ENCODE measurements at places on chromosomes 5 and 9.

DNA sequence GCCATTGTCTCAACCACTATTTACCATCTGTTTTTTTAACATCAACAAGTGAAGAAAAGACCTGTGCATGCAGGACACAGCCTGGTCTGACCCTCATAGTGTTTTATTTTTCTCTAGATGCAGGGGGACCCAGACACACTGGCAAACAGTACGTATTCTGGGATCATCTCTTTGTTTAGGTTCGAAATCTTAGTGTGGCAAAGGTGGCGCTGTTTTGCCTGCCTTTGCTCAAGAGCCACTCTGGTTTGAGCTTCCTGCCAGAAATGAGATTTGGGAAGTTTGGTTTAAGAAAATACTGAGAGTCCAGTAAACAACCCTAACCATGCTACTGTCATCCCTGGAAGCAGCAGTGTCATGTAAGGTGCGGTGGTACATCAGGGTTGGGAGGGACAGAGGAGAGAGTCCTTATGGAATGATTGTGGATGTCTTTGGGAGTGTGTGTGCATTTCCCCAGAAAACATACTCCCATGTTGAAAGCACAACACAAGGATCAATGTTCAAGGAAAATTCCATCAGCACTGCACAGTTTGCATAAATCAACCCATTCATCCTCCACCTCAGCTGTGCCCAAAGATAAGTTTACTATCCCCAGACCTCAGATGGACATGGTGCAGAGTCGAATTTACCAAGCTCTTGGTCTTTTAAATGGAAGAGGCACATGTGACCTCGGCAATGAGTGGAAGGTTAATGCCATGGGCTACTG is 34.0 kb upstream of the FLT4 start:
- DNase-seq = no peak

DNA sequence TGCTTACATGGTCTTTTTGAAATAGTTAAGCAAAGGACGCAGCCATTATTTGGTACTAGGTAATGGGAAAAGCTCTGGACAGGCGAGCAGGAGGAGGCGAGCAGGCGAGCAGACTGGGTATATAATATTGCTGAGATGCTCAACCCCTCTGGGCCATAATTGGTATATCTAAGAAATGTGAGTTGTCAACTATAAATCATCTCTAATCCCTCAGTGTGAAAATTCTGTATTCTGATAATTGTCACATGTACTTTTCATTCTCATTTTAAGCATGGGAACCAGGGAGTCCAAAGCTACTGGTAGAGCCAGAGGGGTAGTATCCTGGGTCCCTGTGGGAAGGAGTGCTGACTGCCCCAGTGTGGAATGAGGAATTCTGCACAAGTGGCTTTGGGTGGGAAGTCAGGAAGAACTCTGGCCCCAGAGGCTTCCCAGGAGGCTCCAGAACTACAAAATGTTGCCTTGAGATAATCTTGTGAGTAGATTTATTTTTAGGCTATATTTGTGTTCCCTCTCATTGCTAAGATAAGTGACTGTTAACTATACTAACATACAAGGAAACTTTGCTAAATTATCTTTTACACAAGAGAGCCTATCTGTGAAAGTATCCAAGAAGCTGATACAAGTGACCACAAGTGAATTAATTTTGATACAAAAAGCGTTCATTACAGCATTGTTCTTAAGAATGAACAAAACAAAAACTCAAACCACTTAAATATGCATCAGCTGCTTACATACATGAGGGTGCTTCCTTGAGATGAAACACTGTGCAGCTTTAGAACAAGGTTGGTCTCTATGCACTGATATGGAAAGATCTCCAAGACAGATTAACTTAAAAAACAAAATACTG is 70.5 kb upstream of the TNFAIP8 start:
- DNase-seq = no peak

DNA sequence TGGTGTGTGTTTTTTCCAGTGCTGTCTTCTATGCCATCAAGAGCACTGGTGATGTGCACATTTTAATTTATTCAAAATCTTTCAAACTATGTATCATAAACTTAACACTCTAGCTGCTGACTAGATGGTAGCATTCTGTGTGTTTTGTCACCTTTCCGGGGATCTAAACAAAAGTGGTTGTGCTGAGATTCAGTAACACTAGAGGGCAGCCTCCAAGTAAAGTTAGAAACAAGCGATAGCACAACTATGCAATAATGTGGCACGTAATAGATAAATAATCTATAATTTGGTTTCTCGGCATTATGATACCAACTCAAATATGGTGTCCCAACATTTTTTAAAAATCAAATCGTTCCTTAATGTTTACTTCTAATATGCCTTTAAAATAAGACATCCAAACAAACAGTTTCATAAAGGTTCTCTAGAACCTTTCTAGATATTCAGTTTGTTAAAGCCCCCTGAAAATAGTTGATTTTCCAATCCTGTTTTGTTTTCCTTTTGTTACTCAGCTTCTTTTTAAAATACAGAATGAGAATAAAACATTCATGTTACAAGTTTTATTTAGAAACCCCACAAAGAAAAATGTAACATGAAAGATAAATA is 16.9 kb downstream of the SEMA6A start:
- no peak for DNase-seq

DNA sequence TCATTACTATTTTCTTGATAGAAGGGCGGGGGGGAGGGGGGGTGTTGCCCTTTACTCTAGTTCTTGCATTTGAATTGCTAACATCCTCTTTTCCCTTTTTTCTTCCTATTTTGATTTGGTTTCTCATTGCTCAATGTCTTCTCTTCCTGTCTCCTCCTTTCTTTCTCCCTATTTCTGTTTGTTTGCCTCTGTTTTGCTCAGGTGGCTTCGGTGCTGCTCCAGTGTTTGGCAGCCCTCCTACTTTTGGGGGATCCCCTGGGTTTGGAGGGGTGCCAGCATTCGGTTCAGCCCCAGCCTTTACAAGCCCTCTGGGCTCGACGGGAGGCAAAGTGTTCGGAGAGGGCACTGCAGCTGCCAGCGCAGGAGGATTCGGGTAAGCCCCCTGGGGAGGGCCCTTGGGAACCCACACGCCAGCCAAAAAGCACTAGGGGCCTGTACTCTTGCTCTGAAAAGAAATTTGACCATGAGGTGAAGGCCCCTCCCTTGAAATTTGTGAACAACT is 48.3 kb downstream of the FAM78A start:
- no peak for DNase-seq

DNA sequence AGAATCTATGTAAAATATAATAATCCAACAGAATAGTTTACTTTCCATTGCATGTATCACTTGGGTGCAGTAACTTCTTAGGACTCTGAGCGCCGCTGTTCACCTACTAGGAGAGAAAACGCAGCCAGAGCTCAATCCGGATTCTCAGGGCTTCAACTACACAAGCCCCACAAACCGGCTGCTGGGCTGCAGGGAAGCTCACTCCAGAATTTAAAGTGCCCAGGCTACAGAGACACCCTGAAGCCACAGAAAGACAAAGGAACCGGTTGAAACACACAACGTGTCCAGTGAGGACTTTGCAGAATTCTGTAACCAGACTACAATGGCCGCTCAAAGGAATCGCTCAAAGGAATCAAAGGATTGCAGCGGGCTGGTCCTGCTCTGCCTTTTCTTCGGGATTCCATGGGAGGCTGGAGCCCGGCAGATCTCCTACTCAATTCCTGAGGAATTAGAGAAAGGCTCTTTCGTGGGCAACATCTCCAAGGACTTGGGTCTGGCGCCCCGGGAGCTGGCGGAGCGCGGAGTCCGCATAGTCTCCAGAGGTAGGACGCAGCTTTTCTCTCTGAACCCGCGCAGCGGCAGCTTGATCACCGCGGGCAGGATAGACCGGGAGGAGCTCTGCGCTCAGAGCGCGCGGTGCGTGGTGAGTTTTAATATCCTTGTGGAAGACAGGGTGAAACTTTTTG is at the start of gene PCDHGA10:
Gene PCDHGA10 (plus strand): TSS at position 134 of the 686 bp plus-strand sequence. CDS start 189 bp downstream, at position 323.
- peak; percentile 69 for DNase-seq

GRCh38 chr9:98086461-98086860 is 29.9 kb downstream of the NANS start:
- no peak for DNase-seq

- DNase-seq = no peak
Observed at GRCh38 chr5:140628711-140629110, 4.3 kb downstream of the CD14 start.

DNA sequence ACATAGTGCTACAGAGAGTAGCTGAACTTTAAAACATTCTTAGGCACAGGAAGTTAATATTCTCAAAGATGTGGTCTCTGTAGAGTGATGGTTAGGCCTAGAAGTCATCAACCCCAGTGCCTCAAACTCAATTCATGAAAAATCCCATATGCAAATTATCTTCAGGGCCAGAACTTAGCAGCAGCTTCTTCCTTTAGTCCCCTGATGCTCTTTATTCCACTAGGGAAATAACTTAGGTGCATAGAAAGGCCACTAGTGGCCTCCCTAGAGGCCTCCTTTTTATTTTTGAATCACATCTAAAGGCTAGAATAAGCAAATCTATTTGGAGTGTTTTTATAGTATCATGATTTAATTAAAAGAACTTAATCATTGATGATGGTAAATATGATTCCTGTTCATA is 88.3 kb downstream of the GIN1 start:
- no peak for DNase-seq

GRCh38 chr9:127771570-127772189 is 6.8 kb downstream of the SH2D3C start:
- no peak for DNase-seq

- no peak for DNase-seq
Observed at GRCh38 chr5:138702166-138703077, 50.8 kb upstream of the CTNNA1 start.

DNA sequence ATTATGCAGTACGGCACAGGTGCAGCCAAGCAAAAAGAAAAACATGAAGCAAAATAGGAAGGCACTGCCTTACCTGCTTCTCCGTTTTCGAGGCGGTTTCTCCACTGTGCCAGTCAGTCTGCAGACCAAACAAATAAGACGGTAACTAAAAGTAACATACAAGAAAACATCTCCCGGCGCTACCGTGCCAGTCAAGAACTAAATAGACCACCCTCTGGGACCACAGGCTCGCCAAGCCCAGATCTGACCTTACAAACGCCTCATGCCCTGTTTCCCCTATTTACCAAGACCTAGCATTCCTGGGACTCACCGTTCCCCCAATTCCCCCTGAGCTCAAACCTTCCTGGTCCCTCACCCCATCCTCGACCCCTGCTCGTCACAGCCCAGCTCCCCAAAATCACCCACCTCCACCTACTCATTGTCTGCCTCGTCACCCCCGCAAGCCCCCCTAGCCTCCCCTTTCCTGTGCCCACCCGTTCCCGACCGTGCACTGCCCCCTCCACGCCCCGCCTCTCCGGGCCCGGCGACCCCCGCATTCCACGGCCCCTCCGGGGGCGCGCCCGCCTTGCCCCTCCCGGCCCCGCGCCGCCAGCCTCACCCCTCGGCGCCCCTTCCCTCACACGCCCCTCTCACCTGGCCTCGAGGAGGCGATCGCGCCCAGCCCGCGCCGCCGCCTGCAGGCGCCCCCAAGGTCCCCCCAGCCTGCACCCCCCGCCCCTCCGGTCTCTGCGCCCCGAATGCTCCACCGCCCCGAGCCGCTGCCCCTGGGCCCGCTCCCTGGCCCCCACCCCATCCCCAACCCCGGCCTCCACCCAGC is 560 bp downstream of the SCAI start:
- DNase-seq = no peak

GRCh38 chr9:15370466-15371447 is 51.9 kb upstream of the SNAPC3 start:
- no peak for DNase-seq

- peak; percentile 90 for DNase-seq
Observed at GRCh38 chr5:59246145-59246869, 647.2 kb downstream of the PDE4D start.

DNA sequence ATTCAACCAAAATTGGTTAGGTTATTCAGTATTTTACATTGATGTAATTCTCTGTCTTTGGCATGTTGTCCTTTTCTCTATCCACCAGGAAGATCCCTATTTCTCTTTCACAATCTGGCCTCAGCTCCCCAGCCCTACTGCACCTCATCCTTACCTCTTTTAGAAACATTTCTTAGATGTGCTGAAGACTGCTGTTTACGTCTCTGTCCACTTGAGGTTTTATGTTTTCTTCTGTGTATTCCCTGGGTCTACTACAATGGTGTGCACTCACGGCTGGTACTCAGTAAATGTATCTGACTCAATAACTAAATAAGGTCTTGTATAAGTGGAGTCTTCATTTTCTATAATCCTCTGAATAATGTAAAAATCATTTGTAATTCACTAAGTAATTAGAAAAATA is 822.7 kb downstream of the DTWD2 start:
- DNase-seq = no peak

- no peak for DNase-seq
Observed at GRCh38 chr5:42216904-42217303, 206.3 kb upstream of the GHR start.

GRCh38 chr9:18768951-18769622 is 263.9 kb downstream of the SAXO1 start:
- DNase-seq = no peak

GRCh38 chr9:130426883-130427282 is 17.9 kb upstream of the ASS1 start:
- DNase-seq = peak; percentile 75

DNA sequence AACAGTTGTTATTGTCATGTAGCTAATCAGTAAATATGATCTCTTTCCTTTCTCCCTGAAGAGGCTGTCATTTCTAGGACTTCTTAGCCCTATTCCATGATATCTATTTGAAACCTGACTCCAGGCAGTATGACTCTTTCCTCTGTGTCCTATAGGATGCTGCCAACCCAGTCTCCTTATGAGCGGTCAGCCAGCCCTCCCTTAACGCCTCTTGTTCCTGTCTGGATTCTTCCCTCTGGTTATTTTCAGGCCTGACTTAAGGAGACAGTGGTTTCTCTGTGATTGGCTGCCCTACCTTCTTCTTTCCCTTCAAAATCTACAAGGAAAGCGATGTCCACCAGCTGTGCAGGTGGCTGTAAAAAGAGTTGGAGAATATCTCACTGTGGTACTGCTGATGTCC is 19.4 kb upstream of the C5orf63 start:
- DNase-seq = peak; percentile 76

GRCh38 chr5:88957013-88957412 is 74.0 kb upstream of the MEF2C start:
- no peak for DNase-seq

DNA sequence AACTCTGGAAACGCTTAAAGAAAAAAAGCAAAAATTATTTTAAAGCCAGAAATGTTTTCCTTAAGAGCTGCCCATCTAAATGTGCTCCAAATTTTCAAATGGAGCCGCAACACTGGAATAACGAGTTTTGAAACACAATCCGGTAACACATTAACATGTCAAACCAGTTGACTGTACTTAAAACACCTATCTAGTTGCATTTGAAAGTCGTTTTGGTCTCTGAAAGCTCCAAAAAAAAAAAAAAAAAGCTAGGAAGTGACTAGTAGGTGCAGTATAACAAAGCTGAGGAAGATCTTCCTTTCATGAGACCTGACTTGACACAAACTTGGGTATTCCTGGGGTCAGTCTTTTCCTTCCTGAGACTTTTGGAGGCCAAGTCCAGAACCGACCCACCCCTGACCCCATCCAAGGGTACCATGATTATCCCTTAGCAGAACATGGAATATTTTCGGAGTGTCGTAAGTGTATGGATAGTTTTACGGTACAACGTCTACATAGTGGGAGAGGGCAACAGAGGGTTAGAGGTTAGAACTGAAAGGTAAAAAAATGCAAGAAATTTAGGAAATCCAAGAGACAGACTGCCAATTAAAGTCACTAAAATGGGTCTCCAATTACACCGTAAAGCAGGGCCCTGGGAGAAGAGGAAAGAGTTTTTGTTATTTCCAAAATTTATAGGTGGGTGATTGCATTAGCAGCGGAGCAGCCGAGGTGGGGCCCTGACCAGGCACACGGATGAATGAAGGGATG is 812 bp downstream of the CETN3 start:
- no peak for DNase-seq

- DNase-seq = no peak
Observed at GRCh38 chr9:135920256-135920930, 13.0 kb upstream of the CAMSAP1 start.

GRCh38 chr9:91162311-91162710 is 199.4 kb downstream of the AUH start:
- DNase-seq = peak; percentile 61

All from fibroblast of upper back skin (primary cell).